ENCODE measurements at places on chromosomes 2 and 18.
A peak's percentile ranks its signal among the peaks of the same experiment; 100 is the strongest.

DNA sequence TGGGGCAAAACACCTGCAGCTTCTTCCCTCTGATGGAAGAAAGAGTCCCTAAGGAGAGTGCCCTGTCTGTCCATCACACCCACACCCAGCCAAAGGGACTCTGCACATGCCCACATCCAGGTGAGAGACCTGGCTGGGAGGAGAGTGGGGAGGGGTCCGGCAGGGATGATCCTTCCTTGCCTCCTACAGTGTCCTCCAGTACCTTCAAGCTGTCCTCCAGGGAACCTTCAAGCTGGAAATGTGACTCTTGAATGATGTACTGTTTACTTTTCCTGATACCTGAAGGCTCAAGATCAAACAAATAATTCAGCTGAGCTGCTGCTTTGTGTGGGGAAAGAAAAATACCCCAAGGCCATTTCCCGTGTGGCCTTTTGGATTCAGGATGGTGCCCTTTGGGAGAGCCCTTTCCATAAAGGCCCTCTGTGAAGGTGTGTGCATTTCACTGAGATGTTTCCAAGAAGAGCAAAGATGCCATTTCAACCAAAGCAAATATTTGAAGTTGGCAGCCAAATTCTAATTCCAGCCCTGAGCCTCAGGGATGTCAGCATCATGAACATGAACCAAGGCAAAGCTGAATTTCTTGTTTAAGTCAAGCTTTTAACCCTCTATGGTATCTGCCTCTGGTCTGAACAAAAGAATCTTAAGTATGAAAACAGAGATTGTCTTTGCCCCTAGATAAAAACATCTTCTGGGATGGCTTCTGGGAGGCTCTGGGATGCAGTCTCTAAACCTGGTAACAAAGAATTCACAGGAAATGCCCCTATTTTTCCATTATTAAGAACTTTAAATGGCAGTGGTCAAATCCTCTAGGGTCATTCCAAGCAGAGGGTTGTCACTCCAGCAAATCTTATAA lies 11.1 kb downstream of the EVA1A start:
- DNase-seq: no peak

DNA sequence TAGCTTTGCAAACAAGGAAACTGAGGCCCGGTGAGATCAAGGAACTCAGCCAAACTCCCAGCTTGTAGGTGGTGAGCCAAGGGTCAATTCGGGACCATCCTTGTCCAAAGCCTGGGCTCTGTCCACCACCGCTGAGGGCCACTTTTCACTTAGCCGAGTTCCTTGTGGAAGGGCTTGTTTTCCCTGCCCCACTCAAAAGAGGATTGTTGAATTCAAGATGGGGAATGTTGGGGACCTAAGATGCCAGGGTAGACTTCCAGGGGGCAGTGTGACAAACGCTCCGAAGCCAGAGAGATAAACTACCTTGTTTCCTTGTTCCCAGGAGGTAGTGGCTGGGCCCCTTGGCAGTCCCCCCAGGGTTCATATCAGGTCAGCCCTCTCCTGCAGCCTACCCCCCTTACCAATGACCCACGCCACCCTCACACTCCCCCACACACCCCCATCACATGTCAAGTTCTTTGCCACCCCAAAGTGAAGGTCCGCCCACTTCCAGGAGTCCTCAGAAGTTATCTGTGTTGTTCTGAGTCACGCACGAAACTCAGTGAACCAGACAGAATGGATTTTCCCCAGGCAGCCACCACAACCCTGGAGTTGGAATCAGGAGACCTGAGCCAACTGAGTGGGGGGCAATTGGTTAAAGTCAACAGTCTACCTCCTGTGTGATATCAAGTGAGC lies 10.3 kb upstream of the ATOH8 start:
- DNase-seq: peak; percentile 60

GRCh38 chr2:200693836-200694470 lies 108.1 kb downstream of the AOX1 start:
- no peak for DNase-seq

GRCh38 chr2:147589127-147589526 lies 255.7 kb upstream of the ACVR2A start:
- no peak for DNase-seq

DNA sequence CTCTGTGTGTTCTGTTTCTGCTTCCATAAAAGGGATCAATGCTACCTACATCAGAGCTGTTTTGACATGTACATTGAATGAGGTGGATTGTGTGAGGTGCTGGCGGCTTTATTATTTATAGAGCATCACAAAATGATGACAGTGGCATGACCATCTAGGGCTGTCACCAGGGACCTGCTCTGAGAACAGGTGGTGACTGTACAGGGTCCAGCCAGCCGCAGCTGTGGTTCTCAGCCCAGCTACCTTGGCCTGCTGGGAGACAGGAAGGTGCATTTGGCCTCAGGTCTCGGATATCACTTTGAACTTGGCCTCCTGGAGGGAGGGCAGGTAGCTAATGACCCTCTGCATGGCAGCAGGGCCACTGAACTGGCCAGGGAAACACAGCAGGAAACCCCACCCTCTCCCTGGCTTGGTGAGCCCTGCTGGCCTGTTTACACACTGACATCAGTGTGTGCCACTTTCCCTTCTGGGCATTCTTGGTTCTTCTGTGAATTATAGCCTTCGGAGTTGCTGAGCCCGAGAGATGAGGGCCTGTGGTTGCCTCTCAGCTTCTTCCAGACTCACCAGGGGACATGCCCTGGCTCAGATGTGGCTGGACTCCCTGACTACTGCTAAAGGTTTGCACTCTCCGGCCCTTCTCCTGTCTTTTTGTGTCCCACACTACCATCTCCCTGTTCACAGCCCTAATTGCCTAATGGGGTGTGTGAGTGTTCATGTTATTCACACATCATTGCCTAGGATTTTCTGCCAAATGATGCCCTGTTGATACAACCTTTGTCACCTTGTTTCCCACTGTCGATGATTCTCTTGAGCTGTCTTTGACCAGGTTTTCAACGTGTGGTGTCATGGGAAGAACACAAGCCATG lies 109.2 kb upstream of the RAB12 start:
- DNase-seq: no peak
